ENCODE measurements at places on chromosomes 13 and 19.

DNA sequence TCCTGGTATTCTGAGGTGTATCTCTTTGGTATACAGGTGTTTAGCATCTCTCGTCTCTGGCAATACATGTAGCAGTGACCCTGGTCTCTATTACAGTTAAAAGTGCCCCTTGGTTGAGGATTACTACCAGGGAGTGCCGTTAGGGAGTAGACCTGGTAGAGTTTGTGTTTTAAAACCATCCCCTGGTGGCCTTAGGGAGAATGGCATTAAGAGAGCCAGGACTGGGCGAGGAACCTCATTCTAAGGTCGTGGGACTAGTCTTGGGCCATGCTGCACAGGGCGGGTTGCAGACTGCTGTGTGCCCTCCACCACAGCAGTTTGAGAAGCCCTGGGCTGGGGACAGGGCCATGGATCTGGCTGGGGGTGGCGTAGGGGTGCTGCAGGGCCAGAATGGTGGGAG lies 35.0 kb downstream of the B3GLCT start:
- no peak for DNase-seq

GRCh38 chr13:72521940-72522661 lies 205.3 kb downstream of the MZT1 start:
- DNase-seq: no peak

DNA sequence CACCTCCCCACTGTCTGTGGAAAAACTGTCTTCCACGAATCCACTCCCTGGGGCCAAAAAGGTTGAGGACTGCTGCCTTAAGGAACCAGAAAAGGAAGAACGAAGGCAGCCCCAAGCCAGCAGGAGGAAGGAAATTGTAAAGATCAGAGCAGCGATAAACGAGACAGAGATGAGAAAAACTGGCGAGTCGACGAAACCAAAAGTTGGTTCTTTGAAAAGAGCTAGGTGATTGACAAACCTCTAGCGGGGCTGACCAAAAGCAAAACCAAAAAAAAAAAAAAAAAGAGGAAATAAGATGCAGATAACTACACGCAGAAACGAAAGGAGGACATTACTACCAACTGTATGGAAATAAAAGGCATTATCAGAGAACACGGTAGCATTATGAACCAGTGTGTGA lies 76.9 kb downstream of the GADD45B start:
- DNase-seq: no peak

DNA sequence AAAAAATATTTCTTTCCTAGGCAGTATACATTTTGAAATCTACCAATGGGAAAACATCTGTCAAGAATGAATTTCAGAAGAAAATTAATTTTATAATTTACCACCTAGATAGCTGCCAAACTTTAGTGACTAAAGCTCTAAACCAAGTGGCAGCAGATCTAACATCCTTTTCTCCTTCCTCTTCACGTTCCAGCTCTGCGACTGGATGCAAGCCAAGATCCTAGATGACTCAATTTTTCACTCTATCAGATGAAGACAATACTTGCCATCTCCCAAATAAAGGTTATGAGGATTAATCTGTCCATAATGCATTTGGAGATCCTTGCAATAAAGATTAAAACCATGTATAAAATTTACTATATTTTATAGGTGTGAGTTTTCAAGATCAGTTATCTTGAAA lies 66.7 kb upstream of the MIR17HG start:
- DNase-seq: no peak
